ENCODE measurements at places on chromosomes 3 and 15.

- DNase-seq, result no peak
Measured at GRCh38 chr3:32601722-32602121, 31.1 kb upstream of the DYNC1LI1 start.

DNA sequence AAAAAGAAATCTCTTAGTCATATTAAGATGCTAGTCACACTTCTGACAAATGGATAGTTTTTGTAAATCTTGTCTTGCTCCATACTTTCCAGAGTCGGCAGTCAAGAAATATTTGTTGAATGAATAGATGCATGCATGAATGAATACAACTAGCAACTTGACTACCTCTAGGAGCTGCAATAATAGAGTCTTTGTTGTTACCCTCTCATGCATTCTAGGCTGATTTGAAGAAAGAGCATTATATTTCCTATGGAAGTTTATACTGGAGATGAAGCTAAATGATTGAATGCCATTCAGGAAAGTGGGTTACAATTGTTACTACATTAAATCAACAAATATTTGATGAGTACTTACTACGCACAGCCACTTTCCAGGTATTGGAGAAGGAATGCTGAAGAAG is 18.1 kb upstream of the TRAT1 start:
- DNase-seq, result no peak

- no peak for DNase-seq
Measured at GRCh38 chr3:144743225-144743668, 771.6 kb downstream of the DIPK2A start.

GRCh38 chr3:85476891-85477495 is 518.2 kb downstream of the CADM2 start:
- no peak for DNase-seq

GRCh38 chr3:169242708-169243513 is 420.6 kb downstream of the MECOM start:
- no peak for DNase-seq

DNA sequence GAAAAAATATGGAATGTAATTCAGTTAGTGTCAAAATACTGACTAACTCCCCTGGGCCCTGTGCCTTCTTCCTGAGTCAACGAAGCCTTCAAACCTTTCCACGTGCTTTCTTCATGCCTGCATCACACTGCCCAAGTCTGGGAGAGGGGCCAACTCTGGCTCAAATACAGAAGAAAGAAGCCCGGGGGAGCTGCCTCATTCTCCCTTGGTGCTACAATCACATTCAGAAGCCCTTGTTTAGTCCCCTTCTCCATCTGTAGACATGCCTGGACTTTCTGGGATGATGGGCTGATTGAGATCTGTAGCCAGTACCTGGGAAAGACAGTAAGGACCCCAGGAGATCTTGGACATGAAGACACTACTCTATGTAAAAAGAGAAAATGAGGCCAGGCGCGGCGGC is 77.8 kb upstream of the GSK3B start:
- DNase-seq, result no peak

DNA sequence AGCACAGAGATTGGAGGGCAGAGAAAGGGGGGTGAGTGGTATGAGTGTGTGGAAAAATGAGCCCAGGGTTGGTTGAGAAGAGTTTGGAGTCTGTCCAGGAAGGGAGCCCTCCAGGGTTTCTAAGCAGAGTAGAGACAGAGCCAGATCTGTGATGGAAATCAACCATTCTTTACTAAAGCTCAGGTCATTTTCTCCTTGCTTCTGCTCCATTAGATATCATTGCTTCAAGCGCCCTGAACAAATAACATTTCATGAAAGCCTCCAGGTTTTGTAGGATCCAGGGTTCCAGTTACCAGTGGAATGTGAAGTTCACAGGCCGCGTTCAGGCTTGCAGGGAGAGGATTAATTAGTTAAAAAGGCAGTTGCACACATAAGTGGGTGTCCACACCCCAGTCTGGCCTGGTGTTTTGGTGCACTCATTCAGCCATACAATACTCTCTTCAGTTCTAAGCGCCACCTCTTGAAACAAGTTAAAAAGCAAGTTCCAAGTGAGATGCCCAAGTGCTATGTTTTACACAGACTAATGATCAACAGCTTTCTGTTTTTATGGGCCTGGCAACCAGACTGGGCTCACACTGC is 16.4 kb upstream of the BOC start:
- DNase-seq, result no peak
